ENCODE measurements at places on chromosomes 6 and 20.

DNA sequence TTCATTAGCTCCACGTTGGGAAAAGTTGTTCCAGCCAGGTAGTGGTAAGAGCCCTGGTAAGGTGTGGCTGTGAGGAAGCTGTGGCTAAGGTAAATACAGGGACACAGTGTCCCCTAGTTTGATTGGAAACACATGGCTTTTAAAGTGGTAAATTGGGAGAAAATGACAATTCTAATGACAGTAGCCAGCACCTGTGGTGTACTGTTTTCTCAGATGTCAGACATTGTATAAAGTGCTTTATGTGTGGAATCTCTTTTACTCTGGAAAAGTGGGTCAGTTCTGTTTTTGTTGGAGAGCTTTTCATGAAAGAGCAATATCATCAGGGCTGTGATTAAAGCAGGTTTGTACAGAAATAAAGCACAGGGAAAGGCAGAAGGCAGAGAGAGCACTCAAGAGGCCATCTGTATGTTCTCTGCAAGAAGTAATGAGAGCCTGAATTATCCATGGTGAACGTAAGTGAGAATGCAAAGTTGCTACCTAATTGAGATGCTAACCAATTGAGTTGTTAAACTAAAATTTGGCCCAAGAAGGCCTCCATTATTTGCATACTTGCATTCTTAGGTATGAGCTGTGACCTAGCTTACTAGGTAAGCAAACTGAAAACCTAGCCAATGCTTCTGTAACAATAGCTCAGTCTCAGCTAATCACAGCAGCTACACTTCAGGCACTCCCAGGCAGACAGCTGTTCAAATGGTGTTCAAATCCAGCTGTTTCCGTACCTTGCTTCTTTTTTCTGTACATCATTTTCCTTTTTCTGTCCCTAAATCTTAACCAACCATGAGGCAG, 28.2 kb downstream of the MRAP2 start:
- no peak for DNase-seq

GRCh38 chr6:11878029-11878428, 99.4 kb upstream of the ADTRP start:
- DNase-seq = no peak

DNA sequence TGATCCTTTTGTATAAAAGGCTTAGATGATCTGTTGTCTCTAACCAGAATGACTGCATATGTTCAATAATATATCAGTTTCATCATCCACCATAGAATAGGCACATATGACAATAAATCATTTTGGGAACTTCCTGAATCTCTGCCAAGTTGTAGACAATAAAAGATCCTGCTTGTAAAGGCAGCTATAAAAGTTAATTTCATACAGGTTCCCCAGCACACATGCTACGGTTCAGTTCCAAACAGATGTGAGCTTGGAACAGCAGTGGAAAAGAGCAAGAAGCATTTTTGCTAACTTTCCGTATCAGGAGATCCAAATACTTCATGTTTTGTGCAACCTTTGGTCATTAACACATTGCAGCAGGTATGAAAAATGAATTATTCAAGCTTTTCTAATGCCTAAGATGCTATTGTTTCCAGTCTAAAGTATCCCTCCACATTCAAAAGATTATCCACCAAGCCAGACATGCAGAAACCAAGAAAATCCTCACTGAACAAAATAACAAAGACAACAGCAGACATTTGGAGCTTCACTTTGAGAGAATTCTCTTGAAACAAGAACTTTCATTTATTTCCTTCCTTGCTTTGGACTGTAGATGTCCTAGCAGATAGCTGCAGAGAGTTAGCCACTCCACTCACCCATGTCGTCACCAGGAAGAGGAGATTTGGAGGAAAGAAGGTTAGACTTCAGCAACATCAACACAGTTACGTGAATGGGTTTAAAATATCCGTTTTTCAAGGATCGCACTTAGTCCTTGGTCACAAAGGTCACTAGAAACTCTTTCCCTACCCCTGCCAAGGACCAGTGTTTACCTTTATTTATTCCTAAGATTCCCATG, 453.5 kb upstream of the JARID2 start:
- DNase-seq = no peak

DNA sequence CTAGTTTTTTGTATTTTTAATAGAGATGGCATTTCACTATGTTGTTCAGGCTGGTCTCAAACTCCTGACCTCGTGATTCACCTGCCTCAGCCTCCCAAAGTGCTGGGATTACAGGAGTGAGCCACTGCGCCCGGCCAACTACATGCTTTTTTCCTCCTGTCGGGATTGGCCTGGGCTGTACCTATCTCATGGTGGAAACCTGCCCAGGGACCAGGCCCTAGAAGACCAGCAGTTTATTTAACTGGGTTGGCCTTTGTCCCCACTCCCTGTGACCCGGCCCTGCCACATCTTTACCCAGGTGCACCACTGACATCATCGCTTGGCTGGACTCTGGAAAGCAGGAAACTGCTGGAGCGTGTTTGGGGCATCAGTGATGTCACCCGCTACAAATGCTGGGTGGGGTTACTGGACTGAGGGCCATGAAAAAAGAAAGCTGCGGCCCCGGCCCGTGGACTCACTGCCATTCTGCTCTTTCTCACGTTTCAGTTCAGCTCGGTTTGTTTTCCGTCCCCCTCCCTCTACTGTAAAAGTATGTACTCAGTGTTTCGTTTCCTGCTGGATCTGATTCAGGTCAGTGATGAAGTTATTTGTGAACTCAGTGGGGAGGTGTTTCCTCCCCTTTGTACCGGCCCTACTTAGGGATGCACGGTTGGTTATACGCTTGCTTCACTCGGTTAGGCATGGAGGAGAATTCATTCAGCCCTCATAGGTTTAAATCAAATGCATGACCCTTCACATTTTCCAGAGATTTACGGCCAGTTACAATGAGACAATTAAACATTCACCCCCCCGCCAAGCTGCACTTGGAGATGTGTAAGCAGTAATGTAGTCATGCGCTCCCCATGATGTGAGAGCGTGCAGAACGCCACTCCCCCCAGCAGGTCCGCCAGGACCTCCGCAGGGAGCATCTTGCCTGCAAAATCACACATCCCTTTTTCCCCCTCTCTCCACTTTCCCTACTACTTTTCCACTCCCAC, 179.3 kb downstream of the MTHFD1L start:
- no peak for DNase-seq

DNA sequence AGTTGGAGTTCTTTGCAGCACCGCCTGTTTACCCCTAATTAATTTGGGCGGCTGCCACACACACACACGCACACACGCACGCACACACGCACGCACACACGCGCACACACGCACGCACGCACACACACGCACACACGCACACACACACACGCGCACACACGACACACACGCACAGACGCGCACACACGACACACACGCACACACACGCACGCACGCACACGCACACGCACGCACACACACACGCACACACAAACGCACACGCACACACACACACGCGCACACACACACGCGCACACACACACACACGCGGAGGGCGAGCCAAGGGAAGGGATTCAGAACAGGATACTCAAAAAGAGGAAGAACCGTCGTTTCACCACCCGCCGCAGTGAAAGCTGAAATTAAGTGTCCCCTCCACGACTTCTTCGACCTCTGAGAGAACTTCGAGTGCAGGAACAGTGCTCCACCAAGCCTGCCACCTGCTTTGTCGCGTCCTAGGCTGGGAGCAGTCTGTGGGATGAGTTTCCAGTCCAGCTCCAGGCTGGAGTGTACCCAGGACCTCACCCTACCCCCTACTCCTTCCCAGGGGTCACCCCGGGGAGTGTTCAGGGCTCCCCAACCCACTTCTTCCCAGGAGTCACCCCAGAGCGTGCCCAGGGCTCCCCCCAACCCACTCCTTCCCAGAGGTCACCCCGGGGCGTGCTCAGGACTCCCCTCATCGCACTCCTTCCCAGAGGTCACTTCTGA, 1.1 kb downstream of the RNASET2 start:
- DNase-seq = no peak

- no peak for DNase-seq
These were observed 97.3 kb upstream of the CARMIL1 start for GRCh38 chr6:25181923-25182322.

DNA sequence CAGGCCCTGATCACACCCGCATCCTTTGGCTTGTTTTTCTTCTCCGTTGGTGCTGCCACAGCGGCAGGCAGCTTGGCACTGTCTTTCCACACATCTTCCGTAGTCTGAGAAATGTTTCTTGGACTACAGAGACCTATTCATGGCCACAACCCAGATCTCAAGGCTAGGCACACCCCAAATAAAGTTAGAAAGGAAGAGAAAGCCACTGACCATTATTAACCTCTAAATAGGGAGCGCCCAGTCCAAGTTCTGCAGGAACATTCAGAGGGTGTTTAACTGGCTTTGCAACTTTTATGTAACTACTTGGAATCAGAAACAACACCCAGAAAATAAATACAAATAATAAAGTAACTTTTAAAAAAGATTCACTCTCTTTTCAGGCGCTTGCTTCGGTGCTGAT, 124.8 kb upstream of the NEDD9 start:
- no peak for DNase-seq

GRCh38 chr6:167296902-167297301, 5.8 kb downstream of the UNC93A start:
- DNase-seq = peak; percentile 32

GRCh38 chr6:3393836-3394202, 63.0 kb downstream of the SLC22A23 start:
- DNase-seq = no peak

DNA sequence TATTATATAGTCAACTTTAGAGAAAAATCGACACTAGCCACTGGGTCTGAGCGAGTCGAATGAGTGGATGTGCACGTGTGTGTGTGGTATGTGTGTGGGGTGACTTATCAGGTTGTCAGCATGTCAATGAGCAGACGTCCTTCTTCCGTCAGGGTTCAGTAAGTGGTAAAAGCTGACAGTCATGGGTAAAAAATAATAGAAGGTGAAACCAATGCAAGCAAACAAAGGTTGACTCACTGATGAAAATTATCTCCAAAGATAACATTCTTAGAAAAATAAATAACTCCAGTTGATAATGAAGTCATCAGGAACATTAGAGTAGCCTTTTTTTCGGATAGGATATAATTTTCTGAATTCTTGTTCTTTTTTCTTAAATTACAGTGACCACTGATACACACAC, 243.8 kb upstream of the FOXQ1 start:
- no peak for DNase-seq

- no peak for DNase-seq
These were observed 12.3 kb upstream of the HDDC2 start for GRCh38 chr6:125314009-125314581.

- DNase-seq = no peak
These were observed 255.1 kb upstream of the CDYL start for GRCh38 chr6:4521070-4521469.

DNA sequence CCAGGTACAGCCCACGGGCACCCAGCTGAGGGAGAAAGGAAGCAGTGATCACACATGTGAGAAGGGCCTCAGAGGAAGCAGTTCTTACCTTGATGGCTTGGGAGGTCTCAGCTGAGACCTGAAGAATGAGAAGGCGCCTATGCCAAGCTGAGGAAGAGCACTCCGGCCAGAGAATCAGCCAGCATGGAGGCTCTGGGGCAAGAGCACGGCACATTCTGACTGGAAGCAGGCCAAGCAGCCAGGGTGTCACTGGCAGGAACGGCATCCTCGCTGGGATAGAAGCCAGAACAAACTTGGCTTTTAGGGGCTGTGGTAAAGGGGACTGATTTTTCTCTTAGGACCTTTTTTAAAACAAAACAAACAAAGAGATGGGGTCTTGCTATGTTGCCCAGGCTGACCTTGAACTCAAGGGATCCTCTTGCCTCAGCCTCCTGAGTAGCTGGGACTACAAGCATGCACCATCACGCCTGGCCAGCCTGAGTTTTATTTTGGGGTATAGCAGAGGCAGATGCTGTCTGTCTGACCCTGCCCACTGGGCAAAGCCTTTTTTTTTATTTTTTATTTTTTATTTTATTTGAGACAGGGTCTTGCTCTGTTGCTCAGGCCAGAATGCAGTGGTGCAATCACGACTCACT, 17.6 kb downstream of the GHRH start:
- no peak for DNase-seq

DNA sequence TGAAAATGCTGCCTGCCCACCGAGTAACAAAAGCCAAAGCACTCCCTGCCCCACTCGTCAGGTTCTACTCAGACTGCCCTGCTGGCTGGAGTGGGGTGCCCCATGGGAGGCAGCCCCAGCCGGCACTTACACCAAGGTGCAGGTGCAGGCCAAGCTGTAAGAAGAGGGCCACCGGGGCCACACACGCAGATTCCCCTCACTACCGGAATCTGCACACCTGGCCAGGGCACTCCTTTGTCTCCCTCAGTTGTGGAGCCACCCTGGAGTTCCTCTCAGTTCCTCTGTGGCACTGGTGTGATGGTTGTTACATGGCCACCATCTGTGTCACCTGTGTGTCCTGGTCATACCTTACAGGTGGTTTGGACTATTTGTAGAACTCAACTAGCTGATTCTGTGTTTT, 112.4 kb downstream of the FOXO3 start:
- DNase-seq = no peak

- DNase-seq = no peak
These were observed 801 bp upstream of the KIFC1 start for GRCh38 chr6:33390767-33391277.

GRCh38 chr6:118890997-118891790, 2.8 kb upstream of the ASF1A start:
- peak; percentile 69 for DNase-seq

DNA sequence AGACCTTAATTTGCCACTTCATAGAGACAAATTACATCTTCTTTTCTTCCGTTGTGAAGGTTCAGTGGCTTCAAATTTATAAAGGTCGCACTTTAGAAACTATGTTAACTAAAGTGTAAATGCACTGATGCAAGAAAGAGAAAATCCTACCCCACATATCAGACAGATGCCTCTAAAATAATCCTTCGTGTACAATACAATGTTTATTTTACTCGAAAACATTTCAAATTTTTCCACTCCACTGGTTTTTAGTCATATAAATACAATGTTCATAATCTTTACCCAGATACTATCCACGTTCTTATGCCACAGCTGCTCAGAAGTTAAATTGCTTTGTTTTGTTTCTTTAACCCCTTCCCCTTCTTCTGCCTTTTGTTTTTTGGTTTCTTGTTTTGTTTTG, 140.3 kb upstream of the LAMP5 start:
- DNase-seq = no peak

GRCh38 chr6:5084360-5084780, 771 bp upstream of the PPP1R3G start:
- no peak for DNase-seq

- no peak for DNase-seq
These were observed 41.7 kb downstream of the SYNE1 start for GRCh38 chr6:152595499-152595898.

DNA sequence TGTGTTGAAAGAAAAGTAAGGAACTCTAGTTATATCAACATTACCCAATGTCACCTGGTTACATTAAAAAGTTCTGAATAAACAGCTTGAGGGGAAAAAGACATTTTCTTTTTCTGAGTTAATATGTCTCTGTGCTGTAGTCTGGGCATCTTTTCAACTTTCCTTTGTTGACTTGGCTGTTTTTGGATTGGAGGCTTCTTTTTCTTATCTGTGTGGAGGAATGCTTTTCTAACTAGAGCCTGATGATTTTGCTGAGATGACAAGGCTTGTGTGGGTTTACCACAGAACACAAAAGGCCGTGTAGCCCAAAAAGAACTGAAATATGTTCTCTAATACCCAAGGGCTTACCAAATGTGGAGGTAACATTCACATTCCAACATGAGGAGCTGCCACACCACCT, 161.8 kb downstream of the KCNQ5 start:
- DNase-seq = no peak

Measured in T-helper 2 cell (primary cell).